ENCODE measurements at places on chromosomes 1 and 21. TPM values are rescaled to one million over a fixed set of nuclear protein-coding genes. Genes with fewer than 3 reads are reported as not detected.

DNA sequence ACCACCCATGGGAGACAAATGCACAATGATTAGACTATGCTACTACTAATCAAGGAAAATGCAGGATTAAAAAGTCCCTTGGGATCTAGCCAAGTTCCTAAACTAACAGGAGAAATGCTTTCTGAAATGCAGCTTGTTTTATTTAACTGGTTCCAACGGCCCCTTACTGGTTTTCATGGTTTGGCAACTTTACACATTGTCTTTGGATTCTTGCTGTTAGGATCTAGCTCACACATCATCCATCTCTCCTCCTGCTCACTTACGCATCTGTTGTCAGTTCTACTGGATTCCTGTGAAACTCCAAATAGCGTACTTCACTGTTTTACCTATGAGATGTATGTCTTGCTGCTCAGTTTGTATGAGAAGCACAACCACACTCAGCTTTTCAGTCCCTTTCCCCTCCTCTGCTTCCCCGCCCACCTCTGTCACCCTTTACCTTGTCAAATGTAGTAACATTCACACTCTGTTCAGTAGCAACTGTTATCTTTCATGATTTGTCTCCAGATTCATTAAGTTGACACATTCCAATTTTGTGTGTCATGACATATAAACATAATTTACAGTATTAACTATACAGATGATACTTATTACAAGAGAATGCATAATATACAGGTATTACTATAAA, 130.1 kb downstream of the SIM2 start:
- no peak overlapping the region for H3K4me3 ChIP-seq
- H3K4me1 ChIP-seq = no peaks in the 10 kb centered on the region
- no peaks in the 10 kb centered on the region for H3K36me3 ChIP-seq
- DNase-seq = no peak
- no peaks in the 10 kb centered on the region for H3K27me3 ChIP-seq
- no peak overlapping the region for H3K27ac ChIP-seq

GRCh38 chr1:14037101-14037847, 337.3 kb downstream of the PRDM2 start:
- H3K4me1 ChIP-seq = no peaks in the 10 kb centered on the region
- no peak overlapping the region for H3K4me3 ChIP-seq
- no peak for DNase-seq
- no peak overlapping the region for H3K27ac ChIP-seq
- H3K36me3 ChIP-seq = no peaks in the 10 kb centered on the region

- no peaks in the 10 kb centered on the region for H3K27me3 ChIP-seq
- H3K27ac ChIP-seq = no peak overlapping the region
- H3K4me1 ChIP-seq = no peaks in the 10 kb centered on the region
- H3K36me3 ChIP-seq = no peaks in the 10 kb centered on the region
- no peak for DNase-seq
- no peak overlapping the region for H3K4me3 ChIP-seq
These were observed 615.5 kb upstream of the ADAMTS5 start for GRCh38 chr21:27582246-27582947.

DNA sequence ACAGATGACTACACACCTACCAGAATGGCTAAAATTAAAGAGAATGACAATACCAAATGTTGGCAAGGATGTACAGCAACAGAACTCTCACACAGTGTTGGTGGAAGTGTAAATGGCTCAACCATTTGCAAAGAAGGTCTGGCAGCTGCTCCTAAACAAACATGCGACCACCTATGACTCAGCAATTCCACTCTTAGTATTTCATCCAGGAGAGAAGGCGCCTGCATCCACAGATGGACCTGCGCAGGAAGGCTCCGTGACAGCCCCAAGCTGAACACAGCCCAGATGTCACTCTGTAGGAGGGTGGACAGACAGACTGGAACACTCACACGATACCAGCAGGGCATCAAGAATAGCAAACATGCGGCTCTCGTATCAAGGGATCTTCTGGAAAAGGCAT, 6.7 kb downstream of the PTTG1IP start:
- peak; percentile 27 for DNase-seq
- no peaks in the 10 kb centered on the region for H3K27me3 ChIP-seq
- H3K36me3 ChIP-seq = peaks cover 43% of the 10 kb centered on the region
- H3K27ac ChIP-seq = no peak overlapping the region
- H3K4me3 ChIP-seq = no peak overlapping the region

The DISP1 gene
- total RNA-seq = 22.9 TPM

GRCh38 chr1:161914595-161914994, 109.1 kb downstream of the OLFML2B start:
- no peak overlapping the region for H3K4me3 ChIP-seq
- no peaks in the 10 kb centered on the region for H3K4me1 ChIP-seq
- H3K36me3 ChIP-seq = peaks cover 43% of the 10 kb centered on the region

GRCh38 chr1:76053021-76053420, 21.5 kb upstream of the ST6GALNAC3 start:
- no peaks in the 10 kb centered on the region for H3K27me3 ChIP-seq
- no peaks in the 10 kb centered on the region for H3K4me1 ChIP-seq
- H3K36me3 ChIP-seq = no peaks in the 10 kb centered on the region
- H3K4me3 ChIP-seq = no peak overlapping the region

Measured in upper lobe of right lung (tissue), 1 donor.